ENCODE measurements at places on chromosomes 3 and 15.

- DNase-seq: no peak
Observed at GRCh38 chr15:92305343-92305742, 88.3 kb upstream of the ST8SIA2 start.

DNA sequence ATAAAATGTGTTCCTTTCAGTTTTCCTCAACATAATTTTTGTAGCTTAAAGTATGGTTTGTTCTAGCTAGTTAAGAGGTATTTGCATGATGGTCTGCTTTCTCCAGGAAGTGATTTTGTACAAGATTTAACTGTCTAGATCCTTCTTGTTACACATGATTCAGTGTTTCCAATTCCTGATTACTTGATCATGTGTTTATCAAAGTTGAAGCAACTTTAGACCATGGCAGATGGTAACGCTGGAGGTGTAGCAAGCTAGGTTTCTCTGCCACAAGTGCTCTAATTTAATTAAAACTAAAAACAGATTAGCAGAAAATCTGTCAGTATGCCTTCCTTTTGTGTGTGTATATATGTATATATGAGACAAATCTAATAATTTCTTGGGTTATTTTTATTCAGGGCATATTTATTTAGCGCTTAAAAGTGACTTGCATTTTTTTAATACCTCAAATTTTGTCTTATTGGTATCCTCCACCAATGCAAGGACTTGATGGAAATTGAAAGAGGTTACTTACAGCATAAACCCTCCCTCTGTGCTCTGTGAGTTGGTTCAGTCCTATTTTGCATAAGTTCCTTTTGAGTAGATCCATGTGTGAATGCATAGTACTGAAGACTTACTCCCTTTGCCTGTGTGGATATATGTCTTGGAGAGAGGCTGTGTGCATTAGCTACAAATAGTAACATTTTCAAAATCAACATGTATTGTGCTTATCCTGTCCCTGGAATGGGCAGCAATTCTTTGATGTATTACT is 157.3 kb upstream of the CGNL1 start:
- peak; percentile 90 for DNase-seq

DNA sequence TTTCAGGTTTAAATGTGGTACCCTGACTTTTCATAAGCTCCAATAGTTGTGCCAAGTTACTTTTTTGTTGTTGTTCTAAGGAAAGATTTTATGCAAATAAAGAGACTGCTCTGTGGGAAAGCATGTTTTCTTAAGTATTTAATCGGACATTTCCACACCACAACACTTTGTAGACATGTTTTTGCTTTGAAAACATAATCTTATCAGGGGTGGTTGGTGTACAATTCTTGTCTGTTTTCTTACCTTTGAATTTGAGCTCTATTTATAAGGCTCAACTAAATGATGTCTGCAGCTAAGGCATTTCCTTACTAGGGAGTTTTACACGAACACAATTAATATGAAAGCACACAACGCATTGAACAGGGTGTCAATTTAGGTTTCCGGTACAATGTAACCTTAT is 81.5 kb upstream of the CDIN1 start:
- DNase-seq: no peak

GRCh38 chr3:79515072-79515471 is 252.7 kb downstream of the ROBO1 start:
- no peak for DNase-seq

GRCh38 chr15:26582840-26583239 is 190.0 kb downstream of the GABRB3 start:
- no peak for DNase-seq

GRCh38 chr3:22908989-22909507 is 294.1 kb upstream of the UBE2E2 start:
- DNase-seq: no peak

GRCh38 chr3:154936196-154936595 is 143.9 kb upstream of the MME start:
- DNase-seq: no peak

DNA sequence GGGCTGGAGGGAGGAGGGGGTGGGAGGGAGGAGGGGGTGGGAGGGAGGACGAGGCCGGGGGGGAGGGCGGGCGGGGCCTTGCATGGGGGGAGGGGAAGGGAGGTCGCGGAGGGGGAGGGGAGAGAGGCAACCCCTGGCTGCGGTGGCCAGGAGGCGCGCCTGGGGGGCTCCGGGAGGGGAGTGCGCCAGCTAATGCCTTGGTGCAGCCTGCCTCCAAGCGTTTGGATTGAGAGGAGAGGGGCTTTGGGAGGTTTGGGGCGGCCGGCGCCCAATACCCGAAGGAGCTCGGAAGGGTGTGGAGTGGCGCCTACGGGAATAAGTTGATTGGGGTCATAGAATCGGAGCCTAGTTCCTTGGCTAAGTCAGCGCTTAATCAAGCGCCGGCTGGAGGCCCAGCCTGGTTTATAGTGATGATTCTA is 557 bp downstream of the TFG start:
- DNase-seq: peak; percentile 30

- no peak for DNase-seq
Observed at GRCh38 chr3:42790714-42791229, 13.5 kb downstream of the HIGD1A start.

GRCh38 chr3:194030372-194030771 is 105.6 kb upstream of the HES1 start:
- peak; percentile 47 for DNase-seq

GRCh38 chr3:107431246-107432012 is 54.2 kb downstream of the CCDC54 start:
- peak; percentile 79 for DNase-seq

DNA sequence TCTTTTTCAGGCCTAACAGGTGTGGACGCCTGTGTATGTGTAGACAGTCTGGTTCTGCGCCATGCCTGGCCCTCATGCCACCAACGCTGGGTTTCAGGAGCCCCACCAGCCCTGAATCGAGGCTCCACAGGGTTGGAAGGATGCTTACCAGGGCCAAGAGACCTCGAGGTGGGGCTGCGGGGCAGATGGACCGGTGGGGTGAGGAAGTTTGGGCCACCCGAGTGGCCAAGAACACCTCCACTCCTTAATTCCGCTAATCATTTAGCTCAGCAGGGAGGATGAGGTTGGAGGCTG is 6.0 kb upstream of the ONECUT1 start:
- DNase-seq: no peak

DNA sequence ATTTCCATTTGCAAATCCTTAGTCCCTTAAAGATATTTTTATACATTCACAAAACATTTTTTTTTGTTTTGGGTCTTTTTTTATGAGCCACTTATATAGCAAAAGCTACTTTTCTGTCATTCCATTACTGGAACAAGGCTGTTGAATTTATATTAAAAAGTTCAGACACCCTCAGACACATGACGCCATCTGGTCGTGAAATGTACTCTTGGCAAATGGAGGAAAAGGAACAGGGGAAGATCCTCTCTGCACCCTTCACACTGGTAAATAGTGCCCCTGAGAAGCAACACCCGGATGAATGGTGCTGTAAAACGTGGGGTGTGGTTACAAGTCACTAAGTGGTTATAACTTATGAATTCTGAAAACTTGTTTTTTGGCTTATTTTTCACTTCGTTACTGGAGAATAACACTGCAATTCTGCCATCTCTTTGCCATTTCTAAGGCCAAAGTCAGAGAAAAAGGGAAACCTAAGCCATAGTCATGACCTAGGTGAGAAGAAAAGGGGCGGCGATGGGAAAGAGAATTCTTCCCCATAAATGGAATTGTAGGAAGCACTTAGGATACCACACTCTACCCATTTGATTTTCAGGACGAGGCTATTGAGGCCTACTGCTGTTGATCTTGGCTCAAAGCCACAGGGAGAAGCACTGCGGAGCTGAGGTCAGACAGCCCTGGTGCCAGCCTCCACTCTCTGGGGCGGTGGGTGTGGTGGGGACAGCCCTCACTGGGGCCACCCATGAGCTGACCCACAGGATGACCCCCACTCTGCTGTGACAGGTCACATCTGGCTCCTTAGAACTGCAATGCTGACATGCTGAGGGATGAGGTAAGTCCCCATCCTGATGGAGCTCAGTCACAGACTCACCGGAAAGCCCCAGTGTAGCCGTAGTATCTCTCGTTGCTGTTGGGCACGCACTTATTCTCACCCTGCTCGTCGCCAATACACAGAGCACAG is 21.9 kb downstream of the LTF start:
- no peak for DNase-seq

DNA sequence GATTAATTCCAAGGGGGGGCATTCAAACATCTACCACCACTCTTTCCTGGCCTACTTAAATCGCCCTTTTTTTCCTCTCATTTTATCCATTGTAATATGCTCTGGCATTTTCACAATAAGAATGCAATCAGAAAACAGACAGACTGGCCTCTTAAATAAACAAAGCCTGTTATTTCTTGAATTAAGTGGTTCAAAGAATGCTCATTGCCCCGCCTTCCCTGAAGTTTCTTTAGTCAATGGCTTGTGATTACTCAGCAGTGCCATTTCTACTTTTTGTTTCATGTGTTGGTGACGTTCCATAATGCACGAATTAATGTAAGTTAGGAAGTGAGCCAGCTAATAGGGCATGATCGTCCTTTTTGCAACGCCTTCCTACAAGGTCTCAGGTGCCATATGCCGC is 68.0 kb downstream of the FBN1 start:
- no peak for DNase-seq

DNA sequence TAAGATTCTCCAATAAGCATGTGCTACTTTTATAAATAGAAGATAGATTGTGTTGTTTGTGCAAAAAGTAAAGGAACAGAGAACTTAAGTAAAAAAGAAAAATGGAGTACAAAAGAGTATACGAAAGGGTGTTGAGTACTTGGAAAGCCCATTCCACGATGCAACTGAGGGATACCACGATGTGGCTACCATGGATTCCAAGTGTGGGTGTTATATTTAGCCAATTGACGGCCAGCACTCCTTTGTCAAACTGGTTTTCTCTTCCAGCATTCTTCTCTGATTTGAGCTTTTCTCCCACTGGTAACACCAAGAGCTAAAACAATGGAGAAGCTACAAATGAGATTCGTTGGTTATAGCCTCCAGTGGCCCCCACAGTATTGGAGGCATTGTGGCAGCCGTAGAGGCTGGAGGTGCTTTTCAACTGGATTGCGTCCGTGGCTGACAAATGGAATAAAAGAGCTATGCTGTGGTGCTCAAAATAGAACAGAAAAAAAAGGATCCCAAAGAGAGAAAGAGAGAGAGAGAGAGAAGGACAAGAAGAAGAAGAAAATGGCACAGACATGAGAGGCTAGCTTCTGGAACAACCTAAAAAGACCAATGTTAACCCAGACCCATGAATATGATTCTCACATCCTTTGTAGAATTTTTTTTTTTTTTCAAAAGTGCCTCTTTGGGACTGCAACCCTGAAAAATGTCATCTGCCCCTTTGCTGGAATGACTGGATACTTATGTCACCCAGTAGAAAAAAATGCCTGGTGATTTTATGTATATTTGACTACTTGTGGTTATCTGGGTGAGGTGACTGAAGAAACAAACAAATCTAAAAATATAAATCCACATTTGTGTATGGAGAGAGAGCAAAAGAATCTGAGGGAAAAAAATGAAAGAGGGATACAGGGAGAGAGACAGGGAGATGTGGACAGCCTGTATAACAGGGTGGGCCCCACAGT is 345.1 kb downstream of the RORA start:
- DNase-seq: no peak

DNA sequence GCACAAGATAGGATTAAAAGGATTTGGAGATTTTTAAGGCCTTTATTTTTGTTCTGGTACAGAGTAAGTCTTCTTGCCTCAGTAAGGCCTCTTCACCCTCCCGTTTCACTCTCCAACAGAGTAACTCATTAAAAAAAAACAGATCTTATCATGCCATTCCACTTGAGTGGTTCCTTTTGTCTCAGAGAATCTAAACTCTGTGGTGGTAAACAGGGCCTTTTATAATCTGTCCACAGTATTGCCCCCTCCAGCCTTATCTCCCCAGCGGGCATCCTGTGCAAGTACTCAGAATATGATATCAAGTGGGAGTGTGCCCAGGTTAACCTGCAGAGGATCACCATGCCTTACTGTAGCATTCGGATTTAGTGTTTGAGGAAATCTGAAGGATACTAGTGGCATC is 20.3 kb upstream of the ATOSA start:
- DNase-seq: no peak

DNA sequence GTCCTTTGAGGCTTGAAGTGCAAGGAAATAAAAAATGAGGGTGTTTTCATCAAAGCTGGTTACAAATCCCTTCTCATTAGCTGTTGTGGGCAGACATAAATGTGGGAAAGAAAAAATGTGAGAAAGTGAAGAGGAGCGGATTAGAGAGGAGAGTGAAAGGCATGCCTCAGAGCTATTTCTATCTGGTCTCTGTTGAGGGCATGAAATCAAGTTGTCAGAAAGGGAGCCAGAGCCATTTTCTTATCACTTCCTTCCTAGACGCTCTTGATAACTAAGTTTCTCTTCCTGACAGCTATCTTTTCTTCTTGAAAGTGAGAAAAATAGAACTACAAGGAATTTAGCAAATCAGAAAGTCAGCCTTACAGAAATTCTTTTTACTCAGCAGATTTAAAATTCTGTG is 20.8 kb upstream of the CAPN3 start:
- DNase-seq: no peak

DNA sequence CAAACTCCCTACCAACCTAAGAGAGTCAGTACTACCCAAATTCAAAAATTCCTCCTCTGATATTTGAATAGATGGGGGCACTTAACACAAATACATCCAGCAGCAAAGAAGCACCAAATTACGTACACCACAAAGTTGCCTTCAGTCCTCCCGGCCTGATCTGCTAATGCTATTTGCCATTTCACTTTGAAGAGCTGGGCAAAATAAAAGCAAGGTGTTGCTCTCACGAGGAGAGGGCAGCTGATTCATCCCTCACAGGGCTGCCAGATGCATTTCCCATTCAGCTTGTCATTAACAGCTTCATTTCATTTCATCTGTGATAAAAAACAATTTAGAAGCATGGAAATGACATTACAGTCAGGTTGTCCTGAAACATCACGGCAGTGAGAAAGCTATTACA is 283.4 kb upstream of the VEPH1 start:
- DNase-seq: no peak

GRCh38 chr3:58366699-58367098 is 34.0 kb downstream of the PXK start:
- DNase-seq: no peak

DNA sequence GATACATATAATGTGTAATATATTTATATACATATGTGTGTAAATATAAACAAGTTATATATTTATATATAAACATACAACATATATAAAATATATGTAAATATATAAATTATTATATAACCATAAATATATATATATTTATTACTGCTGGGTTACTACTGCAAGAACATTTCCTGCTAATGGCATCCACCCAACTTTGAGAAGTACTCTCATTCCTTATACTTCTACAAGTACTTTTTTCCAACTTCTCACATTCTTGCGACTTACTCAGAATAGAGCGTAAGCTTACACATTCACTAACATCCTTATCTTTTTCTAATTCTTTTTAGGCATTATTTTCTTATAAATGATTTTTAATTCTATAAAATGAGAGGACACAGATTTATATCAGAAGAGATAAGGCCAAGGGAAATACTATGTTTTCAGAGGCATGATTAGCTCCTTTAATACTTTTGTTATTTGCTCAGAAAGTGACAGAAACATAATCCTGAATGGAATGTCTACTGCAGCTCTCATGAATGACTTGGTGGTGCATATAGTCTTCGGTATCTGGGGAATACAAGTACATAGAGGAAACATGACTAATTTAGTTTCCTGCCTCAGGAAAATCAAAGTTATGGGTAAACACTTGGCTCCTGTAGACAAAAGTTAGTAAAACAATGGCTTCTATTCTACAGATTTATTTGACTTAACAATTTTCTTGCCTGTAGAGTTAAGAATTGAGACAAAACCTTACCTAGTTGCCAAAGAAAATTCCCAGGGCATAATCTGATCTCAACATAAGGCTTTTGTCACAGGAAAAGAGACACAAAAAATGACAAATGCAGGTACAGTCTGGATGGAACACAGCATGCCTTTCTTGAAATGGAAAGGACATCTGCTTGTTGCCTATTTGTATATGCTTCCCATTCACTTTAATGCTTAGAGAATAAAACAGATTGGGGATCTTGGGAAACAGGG is 453.9 kb downstream of the SQOR start:
- no peak for DNase-seq

Data from NCI-H2081 (cell line).